ENCODE measurements at places on chromosomes 6 and 20.

- DNase-seq: no peak
These were observed 146.7 kb upstream of the TBX18 start for GRCh38 chr6:84910906-84911607.

- no peak for DNase-seq
These were observed 297.7 kb upstream of the MAN1A1 start for GRCh38 chr6:119647309-119647708.

GRCh38 chr6:42225029-42225339 lies 7.3 kb upstream of the MRPS10 start:
- no peak for DNase-seq

- DNase-seq: no peak
These were observed 14.3 kb downstream of the RIMS1 start for GRCh38 chr6:71900642-71901041.

DNA sequence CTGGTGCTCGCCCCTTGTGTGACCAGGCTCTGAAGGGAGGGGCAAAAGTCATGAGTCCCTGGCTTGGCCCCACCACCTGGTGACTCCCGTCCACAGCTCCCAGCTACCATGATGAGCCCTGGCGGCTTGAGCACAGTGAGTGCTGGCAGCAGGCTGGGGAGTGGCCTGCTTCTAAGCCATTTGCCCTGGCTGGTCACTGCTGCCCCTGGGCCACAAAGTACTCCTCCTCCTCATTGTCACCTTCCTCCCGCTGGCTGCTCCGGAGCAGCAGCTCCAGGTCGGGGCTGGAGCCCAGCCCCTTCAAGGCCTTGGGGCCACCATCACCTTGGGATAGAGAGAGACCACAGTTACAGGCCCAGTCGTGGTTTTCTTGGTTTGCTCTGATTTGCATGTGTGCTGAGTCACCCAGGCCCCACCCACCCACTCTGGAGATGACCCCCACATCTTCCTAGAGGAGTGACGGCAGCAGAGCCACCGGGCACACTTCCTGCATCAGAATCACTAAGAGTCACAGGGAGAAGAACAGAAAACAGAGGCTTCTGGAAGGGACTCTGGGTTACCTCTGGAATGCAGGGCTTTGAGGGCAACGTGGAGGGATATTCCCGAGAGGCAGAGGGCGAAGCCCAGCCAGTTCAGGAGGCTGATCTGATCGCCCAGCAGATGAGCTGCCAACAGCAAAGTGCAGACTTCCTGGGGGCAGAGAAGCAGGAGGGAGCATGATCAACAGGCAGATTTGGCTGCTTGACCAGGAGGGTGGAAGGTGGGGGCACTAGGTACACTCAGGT lies 42.1 kb upstream of the CDH22 start:
- DNase-seq: peak; percentile 35

DNA sequence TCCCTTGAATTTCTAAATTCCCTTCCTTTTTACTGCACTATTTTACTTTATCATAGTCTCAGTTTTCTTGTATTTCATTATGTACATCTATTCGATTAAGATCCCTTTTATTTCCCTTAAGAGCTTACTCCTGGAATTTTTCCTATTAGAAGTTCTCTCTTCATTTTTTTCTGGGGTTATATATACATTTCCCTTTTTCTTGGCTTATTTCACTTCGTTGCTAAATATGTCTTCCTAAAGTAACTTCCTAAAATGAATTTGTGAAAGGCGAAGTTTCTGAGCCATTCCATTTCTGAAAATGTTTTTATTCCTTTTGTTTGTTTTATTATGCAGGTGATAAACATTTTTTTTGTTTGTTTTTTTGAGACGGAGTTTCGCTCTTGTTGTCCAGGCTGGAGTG lies 5.9 kb upstream of the CD109 start:
- DNase-seq: no peak

DNA sequence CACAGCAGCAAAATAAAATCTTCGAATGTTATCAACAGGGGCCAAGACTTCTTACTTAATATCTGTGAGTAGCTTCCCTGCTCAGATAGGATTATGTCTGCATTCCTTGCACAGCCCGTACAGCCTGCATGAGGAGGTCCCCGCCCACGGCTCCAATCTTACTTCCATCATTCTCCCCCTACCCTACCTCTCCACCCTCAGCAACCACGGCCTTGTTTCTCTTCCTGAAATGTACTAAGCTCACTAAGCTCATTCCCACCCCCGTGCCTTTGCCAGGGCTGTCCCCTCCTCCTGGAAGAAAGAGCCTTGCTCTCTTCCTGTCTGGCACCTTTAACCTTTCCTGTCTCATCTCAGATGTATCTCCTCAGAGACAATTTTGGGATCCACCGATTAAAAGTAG lies 120.4 kb downstream of the BCAS1 start:
- DNase-seq: no peak

DNA sequence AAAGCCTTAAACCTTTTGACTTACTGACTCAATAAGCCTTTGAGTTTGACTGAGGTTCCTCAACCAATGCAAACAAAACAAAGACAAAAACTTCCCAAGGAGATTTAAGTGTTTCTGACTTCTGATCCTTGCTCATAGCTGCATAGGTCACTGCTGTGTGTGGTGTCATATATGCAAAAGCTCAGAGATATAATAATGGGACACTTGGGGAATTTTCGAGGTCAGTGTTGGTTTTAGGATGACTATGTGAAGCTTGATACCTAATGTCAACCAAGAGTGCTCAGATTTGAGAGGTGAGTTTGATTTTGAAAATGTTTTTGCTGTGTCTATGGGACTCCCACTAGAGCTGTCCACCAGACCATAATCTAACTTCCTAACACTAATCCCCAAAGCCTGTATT lies 26.2 kb downstream of the ZKSCAN8 start:
- no peak for DNase-seq

DNA sequence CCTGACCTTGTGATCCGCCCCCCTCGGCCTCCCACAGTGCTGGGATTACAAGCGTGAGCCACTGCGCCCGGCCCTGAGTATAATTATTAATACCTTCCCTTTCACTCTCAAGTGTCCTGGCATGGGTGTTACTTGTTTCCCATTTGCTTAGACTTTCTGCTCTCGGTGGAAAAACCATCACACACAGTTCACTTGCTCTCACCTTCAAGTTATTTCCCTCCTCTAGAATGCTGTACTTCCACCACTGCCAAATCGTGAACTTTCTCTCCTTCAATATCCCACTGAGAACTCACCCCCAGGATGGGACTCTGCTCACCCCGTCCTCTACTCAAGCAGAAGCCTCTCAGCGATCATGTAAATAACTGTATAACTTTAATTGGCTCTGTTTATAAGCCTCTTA lies 4.6 kb upstream of the HIVEP1 start:
- no peak for DNase-seq

Data from SHP77 (cell line).